H9 (cell line): ENCODE measurements at places on chromosomes 11 and 22.

DNA sequence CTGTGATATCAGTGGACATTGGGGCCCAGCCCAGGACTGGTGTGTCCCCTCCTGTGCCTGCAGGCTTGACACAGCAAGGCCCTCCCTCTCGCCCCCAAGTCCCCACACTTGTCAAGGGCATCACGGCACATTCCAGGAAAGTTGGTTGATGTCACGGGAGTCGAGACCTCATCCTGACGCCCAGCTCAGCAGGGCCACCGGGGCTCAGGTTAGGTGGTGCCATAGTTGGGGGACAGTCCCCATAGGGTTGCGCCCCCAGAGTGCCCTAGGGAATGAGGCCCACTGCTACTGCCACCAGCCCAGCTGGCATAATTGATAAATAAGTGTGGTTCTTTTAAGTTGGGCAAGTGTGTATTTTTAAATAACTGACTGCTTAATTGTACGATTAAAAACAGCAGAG lies 28.3 kb upstream of the GRAMD4 start:
- DNase-seq: no peak

- no peak for DNase-seq
Measured at GRCh38 chr11:48029681-48030290, 49.4 kb downstream of the PTPRJ start.

DNA sequence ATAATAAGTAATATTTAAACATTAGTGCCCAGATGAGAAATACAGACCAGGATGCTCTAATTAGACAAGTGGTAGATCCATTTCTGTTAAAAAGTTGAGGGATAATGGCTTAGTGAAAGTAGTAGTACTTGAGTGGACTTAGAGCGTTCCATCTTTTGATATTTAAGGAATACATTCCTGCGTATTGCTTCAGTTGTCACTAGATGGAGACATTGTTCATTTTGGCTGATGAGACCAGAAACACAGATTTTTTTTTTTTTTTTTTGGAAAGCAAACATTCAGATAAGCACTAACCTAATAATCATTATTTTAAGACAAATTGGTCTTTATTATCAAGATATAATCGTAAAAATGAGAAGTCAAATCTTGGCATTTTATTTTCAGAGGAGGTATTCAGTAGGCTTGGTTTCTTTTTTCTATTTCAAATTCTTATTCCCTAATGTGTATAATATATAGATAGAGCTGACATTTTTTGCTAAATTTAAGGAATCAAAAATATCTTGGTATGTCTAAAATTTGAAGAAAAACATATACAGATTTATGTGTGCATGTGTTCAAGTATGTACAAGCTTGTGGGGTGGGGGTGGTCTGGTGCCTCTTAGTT lies 92.9 kb downstream of the DYNC2H1 start:
- no peak for DNase-seq

DNA sequence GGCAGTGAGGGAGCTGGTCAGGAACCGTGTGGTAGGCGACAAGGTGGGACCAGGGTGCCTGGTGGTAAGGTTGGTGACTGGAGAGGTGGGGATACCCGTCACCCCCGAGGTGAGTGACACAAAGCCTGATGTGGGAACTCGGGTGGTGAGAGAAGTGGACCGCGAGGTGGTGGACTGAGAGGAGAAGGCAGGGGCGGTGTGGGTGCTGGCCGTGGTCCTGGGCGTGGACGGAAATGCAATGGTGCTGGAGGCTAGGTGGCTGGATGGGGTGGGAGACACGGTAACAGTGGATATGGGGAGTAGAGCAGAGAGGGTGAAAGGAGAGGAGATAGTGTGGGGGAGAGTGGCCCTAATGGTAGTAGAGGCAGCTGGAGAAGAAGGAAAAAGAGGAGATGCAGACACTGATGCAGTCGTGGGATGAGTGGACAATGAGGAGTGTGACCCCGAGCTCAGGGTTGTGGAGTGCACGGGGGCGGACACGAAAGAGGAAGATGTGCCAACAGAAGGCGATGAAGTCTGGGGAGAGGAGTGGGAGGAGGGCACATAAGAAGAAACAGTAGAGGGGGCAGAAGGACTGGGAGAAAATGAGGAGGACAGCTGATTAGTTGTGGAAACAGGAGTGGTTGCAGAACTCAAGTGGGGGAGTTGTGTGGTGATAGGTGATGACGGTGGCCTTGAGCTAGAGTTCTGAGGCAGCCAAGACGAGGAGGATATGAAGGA lies 20.5 kb downstream of the MUC6 start:
- no peak for DNase-seq

GRCh38 chr11:90491466-90491865 lies 268.6 kb upstream of the CHORDC1 start:
- DNase-seq: no peak

GRCh38 chr11:126546191-126546590 lies 190.7 kb downstream of the ST3GAL4 start:
- DNase-seq: no peak

- DNase-seq: no peak
Measured at GRCh38 chr11:34431979-34432378, 6.8 kb upstream of the CAT start.

GRCh38 chr11:3865388-3866193 lies 10.1 kb downstream of the STIM1 start:
- no peak for DNase-seq

- no peak for DNase-seq
Measured at GRCh38 chr22:27625769-27626674, 175.5 kb downstream of the MN1 start.

- no peak for DNase-seq
Measured at GRCh38 chr22:47328550-47329243, 566.2 kb downstream of the TBC1D22A start.

DNA sequence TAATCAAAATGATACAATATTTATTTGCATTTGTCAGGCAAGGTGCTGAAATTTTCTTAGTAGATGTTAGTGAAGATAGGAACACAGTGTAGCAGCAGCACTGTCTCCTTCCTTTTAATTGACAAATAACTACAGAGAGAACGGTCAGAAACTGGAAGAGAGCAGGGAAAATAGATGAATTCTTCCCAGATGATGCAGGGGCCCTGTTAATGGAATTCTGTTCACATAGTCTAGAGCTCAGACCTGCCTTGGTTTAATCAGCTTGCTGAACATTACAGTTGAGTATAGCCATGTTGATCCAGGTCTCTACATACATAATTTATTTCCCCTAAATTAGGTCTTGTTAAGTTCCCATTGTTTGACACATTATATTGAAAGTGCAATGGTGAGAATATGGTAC lies 127.4 kb downstream of the SLC17A6 start:
- DNase-seq: no peak

DNA sequence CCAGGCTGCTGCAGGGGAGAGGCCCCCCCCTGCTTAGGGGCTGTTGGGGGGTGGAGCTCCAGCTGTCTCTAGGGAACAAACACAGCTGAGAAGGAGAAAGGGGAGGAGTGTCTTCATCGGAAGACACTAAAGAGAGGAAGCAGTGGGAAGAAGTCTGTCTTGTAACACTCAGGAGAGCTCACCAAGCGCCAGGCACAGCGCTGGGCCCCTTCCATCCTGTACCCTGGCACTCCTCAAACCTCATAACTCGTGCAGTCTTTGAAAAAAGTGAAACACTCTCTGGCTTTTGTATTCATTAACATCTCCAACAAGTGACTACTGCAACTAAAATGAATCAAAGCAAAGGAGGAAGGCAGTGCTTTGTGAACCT lies 67.4 kb upstream of the PRDM11 start:
- no peak for DNase-seq

- DNase-seq: no peak
Measured at GRCh38 chr11:33942954-33943353, 51.1 kb upstream of the LMO2 start.

GRCh38 chr11:129373489-129373953 lies 2.1 kb upstream of the BARX2 start:
- no peak for DNase-seq

GRCh38 chr22:21080435-21081137 lies 34.8 kb downstream of the LRRC74B start:
- DNase-seq: no peak

DNA sequence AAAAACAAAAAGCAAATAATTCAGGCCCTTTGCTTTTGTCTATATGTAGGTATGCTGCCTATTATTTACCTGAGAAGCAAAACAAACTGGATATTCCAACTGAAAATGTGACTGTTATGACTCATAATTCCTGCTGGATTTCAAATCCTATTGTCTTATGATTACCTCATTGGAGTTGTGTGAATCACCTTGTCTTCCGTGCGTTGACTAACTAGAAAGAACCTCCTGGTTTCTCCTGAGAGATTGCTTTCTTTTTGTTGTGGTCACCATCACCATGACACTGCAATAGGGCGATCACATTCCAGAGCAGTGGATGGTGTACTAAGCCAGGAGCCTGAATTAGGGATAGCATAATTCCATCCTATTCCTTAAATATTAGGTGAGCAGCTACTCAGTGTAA lies 23.0 kb upstream of the EXPH5 start:
- DNase-seq: no peak

- DNase-seq: no peak
Measured at GRCh38 chr11:37141707-37142106, 543.7 kb upstream of the RAG2 start.

DNA sequence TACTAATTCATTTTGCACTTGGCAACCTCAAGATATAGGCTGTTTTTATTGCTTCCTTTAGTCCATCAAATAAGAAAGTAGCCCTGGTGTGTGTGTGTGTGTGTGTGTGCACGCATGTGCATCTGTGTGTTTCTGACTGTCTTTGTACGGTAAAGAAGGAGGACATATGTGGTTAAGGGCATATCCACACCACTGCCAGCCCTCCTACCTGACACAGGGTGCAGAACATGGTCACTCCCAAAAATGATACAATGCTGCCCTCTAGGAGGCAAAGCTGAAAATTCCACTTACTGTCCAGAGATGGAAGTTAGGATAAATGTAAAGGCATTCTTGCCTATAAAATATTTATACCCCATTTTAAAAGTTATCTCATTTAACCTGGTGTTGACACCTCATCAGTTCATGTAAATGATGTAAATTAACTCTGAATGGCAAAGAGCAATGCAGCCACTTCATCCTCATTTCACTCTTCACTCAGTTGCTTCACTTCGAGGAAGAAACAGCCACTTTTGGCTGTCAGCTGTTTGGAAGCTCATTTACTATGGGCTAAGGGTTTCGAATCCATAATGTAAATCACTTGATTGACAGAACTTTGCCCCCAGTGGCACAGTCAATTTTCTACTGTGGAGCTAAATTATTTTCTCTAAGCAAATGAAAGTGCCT lies 83.1 kb upstream of the MTNR1B start:
- no peak for DNase-seq

DNA sequence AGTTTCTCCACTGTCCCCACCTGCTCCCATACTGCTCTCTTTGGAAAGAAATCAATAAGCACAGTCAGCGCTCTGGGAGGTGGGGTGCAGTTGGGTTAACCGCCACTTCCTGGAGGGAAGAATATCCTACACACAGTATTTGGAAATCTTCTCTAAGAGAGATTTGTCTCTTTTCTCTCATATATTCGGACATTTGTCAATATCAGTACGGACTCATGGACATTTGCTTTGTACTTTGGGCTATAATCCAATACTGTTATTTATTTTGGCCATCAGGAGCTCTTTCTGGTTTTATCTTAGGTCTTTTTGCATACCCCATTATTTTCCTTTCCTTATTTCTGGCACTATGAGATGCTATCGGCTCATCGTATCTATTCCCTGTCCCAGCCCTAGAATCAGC lies 13.7 kb downstream of the NLRP14 start:
- DNase-seq: no peak

- DNase-seq: no peak
Measured at GRCh38 chr22:27809700-27810608, 8.4 kb upstream of the MN1 start.

DNA sequence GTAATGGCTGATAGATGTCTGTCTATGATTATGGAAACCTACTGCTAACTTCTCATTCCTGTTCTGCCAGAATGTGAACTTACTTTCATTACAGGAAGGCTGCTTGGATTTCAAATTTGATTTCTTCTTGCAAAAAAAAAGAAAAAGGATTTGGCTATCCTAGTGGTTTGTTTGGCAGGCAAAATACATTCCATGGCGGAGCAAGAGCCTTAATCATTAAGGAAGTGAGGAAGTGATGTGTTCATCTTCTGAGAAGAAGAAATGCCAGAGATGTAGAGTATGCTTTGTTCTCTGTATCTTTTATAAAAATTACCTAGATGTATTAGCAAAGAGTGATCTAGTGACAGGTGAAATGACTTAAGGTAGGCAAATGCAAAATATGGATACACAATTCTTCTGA lies 356.3 kb downstream of the SOX6 start:
- DNase-seq: no peak

- no peak for DNase-seq
Measured at GRCh38 chr22:50190941-50191741, 5.4 kb downstream of the TRABD start.
